ENCODE measurements at places on chromosomes 5 and 9.

DNA sequence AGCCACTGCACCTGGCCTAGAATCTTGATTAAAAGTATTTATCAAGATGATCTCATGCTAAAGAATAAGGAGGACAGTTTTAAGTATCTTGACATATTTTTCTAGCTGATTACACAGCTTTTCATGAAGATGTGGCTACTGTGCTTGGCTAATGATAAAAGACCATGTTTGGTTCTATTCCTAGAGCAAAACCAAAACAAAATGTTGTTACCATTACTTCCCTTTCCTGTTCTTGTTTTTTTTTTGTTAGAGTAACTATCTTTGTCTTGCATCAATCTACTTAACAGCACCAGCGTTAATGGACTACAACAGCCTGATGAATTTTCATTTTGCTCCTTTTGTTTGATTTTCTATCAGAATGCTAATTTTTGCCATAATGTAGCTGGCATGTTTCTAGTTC, 86.2 kb upstream of the DHFR start:
- DNase-seq = no peak

DNA sequence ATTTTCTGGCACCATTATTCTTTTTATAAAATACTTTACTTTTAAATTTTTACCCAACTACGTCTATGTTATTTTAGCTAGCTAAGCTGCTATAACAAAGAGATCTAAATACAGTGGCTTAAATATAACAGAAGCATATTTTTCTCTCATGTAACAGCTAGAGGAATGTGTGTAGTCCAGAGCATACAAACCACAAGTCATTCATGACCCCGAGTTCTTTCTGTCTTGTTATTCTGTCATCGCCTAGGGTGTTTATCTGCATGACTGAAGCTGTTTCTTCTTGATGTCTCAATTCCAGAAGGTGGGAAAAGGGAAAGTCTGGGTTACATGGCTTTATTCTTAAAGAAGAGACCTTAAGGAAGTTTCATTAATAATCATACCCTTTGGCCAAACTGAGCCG, 136.9 kb upstream of the RFX3 start:
- no peak for DNase-seq

DNA sequence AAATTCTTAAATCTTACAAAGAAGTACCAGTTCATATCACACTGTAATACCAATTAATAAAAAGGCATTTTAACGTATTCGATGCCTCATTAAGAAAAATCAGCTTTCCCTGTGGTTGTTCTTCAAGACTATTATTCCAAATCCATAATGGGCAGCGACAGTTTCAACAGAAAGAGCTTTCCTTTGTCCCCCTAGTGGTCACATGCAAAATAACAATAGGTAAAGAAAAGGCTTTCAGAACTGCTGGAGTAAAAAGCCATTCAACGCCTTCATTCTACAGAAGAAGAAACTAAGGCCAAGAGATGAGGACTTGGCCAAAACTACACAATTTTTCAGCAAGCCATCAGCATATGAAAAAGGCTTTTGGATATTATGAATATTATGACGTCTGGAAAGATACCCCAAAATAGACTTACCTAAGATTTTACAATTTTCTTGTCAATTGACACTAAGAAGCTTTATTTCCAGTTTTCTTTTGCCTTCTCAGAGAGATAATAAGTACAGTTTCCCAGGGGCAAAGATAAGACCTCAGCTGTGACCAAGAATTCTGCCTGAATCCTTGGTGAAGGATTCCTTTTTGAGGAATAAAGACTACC, 6.7 kb upstream of the CDH6 start:
- DNase-seq = peak; percentile 31

GRCh38 chr9:6893350-6894131, 135.8 kb downstream of the KDM4C start:
- DNase-seq = no peak

DNA sequence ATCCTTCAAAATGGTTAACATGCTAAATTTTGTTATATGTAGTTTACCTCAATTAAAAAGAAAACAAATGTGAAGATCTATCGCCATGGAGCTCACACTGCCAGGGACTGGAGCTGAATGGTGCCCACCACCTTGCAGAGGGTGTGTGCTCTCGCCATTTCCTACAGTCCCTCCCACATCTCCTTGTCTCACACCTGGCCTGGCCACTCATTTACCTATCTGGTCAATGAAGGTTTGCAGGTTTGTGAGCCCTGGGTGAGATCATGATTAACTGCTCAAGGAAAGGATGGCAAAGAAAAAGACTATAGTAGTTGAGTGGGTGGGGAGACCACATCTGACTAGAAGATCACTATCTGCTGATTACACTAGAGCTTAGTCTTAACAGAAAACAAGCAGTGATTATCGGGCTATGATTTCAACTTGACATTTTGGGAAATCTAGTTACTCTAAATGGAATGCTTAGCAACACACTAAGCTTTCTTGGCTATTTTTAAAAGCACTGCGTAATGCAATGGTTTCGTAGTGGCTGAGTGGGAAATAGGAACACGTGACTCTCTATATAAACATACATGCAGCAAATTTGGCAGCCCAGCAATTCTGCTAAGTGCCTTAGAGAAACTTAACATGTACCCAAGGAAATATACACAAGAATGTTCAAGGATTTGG, 27.3 kb downstream of the PUM3 start:
- DNase-seq = no peak

DNA sequence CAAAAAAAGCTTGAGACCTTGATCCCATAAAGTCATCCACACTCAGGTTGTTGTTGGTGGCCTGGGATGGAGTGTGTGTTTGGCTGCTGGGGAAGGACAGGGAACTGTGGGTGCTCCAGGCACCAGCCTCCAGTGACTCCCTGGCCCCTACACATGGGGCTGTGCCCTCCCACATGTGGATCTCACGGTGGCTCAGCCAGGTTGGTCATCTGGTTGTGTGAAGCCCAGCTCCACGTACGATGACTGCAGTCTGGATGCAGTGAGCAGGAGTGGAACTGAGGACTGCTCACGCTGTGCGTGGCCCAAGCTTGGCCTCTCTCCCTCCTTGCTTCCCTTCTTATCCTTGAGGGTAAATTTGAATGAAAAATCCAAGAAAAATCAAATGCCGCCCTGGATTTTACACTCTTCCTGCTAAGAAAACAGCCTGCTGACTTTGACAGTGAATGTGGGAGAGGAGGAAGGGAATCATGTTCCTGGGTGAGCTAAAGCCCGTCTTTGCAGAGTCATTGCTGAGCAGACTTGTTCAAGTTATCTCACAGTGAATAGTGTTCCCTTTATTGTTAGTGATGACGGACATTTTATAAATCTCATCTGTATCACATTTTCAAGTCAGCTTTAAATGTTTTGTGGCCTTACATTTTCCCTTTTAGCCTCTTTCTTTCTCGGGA, 65.1 kb upstream of the CACNA1B start:
- DNase-seq = no peak

DNA sequence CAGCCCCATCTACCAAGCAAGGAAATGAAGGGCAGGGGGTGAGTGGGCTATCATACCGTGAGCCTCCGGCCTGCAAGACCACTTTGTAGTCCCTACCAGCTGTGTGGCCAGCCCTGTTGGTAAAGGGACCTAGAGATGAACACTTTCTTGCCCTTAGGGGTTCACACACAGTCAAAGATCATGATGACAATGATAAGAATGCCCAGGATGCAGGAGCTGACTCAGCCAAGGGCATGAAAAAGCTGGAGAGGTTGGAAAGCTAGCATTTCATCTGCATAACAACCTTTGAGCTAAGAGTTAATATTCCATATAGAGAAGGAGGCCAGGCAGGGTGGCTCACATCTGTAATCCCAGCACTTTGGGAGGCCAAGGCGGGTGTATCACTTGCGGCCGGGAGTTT, 19.2 kb upstream of the FGFR4 start:
- DNase-seq = no peak

- no peak for DNase-seq
These were observed 50.1 kb upstream of the TTC39B start for GRCh38 chr9:15357050-15357653.

GRCh38 chr5:172494630-172495505, 40.5 kb upstream of the SH3PXD2B start:
- DNase-seq = no peak

All from NCI-H1694 (cell line).